ENCODE measurements at places on chromosomes 2 and 18.

- DNase-seq = no peak
Measured at GRCh38 chr2:34602262-34602661, 1003.2 kb upstream of the FAM98A start.

- no peak for DNase-seq
Measured at GRCh38 chr2:96185516-96185915, 23.1 kb downstream of the STARD7 start.

GRCh38 chr18:73286584-73286983 is 418.8 kb upstream of the NETO1 start:
- no peak for DNase-seq

DNA sequence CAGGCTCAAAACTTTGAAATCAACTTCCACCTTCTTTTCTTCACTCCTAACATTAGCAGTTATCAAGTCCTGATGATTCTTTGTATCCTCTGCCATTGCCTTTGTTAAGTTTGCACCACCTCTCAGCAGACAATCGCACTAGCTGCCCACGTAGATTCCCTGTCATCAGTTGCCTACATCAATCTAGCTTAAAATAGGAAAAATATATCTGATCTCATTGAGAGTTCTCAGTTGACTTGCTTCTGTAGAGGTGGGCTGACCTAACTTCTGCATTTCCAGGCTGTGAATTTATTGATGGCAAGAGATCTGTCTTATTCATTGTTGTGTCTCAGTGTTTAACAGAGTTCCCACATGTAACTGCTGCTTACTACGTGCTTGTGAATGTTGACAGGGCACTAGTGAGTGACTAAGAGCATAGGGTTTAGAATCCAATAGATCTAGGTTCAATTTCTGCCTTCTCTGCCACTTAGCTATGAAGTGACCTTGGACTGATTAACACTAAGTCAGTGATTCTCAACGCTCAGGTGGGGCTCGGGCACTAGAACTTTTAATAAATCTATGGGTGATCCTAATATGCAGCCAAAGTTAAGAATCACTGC is 3.7 kb upstream of the INSIG2 start:
- DNase-seq = no peak

DNA sequence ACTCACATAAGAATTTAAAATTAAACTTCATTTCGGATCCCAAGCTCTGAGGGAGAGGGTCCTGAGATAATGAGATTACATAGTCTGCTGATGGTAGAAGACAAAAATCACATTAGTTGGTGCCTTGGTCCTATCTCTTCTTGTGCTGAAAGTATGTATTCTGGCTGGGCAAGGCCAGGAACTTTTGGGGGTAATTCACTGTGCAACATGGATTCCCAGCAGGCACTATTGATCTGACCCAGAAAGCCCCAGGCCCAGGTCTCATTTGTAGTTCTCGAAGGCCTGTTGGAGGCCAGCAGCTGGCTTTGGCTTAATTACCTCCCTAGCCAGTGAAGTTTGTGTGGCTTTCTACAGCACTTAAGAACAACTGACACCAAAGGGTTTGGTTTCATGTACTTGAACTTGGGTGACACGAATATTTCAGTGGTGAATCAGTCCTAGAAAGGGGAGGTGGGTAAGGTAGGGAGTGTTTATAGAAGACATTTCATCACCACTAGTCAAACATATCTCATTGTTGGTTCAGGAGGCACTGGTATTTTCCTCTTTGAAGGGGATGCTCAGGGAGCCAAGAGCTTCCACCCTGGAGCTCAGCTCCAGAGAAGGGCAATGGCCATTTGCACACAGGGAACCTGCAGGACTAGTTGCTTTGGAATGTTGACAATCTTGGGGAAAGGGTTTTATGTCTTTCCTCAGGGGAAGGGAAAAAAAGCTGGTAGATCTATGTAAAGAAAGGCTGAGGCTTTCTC is 217.8 kb downstream of the OSR1 start:
- DNase-seq = no peak

DNA sequence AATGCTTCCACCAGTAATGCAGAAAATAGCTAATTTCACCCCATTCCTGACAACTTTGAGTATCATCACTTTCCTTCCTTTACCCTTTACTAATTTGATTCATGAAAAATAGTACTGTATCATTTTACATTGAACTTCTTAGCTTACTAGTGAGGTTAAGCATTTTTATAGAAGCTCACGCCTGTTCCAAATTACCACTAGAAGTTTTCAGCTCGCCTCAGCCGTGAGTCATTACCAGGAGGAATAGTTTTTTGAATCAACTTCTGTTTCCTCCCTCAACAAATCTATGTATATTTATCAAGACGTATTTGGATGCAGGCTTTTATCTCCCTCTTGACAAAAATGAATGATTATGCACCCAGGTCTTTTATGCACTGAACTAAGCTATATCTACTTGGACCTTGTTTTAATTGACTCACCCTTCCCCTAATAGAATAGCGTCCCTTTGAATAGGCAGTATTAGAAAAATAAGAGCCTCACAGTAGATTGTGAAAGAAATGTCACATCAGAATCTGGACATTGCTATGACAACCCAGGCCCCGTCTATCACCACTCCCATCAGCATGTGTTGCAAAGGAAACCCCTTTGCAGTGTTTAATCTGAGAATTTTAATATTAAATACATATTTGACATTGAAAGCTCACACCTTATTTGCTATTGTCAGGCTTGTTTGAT is 207.4 kb upstream of the NRP2 start:
- DNase-seq = no peak

DNA sequence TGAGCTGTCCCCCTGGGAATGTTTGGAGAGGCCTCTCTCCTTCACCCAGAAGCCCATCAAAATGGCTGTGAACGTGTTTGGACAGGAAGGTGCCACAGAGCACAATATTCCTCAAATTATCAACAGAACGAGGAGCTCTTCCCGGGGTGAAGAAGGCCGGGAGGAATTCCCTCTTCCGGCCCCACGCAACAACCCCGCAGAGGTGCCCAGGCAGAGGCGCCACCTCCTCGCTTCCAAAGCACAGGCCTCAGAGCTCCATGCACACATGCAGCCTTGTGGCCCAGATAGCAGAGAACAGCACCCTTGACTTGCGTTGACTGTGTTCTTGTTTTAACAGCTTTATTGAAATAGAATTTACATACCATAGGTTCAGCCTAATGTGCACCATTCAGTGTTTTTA is 152.5 kb upstream of the SALL3 start:
- DNase-seq = no peak
